Jurkat, Clone E6-1 (cell line): ENCODE measurements at places on chromosomes 2 and 18.

DNA sequence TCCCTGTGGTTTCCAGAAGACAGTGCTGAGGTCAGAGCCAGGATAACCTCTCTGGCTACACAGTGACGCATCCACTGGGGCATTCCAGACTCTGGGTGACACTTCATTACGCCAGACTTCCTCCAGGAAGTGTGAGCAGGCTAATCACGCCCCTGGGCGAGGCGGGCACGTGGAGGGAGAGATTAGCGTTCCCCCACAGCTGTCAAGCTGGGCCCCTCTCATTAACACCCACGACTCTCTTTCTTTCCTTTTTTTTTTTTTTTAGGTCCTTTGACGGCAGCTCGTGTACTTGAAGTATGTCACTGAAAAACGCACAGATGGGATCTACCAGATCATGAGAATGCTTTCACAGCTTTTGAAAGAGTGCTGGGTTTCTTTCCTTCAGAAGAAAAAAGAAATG lies 274.6 kb downstream of the AFF3 start:
- no peak for DNase-seq

GRCh38 chr2:62586981-62587380 lies 81.0 kb upstream of the TMEM17 start:
- DNase-seq = peak; percentile 51

DNA sequence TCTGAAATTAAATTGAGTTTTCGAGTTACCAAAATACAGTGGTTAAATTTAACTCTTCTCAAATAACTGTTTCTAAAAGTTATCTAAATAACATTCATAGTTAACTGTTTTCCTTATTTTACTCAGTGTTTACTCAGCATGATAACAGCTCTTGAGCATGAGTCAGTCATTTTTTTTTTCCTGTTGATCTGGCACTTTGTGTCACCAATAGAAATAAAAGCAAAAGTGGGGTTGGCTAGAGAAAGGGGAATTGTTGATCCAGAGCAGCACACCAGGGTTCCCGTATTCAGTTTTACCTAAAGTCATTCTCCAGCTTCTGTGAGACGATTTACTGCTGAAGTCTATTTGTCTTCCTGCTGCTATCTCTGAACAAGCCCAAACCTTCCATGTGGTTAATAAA lies 851.6 kb downstream of the DCC start:
- DNase-seq = no peak

DNA sequence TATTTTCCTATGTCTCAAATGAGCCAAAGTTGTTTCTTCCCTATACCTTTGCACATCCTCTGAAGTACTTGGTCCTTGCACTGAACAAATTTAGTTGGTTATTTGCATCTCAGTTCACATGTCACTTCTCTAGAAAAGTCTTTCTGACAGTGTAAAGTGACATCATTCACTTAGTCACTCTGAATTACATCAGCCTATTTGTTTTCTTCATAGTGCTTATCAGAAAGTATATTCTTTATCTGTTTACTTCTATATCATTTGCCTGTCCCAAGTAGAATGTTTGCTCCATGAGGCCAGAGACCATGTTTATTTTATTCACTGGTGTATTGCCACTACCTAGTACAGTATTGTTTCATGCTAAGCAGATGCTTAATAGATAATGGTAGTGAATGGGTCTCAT lies 173.7 kb downstream of the HNMT start:
- no peak for DNase-seq

DNA sequence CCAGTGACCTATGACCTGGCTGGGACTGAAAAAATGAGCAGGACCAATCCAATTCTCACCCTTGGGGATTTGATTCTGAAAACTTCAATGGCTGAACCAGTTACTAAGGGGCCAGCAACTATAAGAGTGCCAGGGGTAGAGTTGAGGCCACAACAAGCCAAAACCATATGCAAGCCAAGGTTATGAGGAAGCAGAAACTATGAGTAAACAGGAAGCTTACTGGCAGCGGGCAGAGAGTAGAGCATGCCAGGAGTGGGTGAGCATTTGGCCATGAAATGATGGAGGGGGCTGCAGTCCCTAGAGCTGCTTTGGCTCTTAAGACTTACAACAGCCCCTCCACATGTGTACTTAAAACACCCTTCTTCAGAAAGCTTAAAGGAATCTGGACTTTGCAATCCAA lies 82.4 kb downstream of the RBMS1 start:
- no peak for DNase-seq

- no peak for DNase-seq
Observed at GRCh38 chr2:9967053-9967775, 15.7 kb downstream of the GRHL1 start.

DNA sequence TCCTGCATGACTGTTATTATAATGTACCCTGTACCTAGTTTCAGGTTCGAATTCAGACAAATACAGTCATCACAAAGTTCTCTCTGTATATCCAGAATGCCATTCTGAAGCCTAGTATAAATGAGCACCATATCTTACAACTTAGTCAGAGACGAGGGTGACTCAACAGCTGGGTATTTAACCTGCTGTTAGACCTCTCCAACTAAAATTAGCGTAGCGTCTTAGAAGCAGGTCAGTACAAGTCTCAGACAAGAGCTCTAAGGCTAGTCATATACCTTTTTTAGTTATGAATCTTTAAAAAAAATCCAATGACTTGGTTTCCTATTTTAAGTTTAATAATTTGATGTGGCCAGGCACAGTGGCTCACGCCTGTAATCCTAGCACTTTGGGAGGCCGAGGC lies 74.1 kb downstream of the CABYR start:
- no peak for DNase-seq
